RPMI7951 (cell line): ENCODE measurements at places on chromosomes 13 and 19. TPM values are rescaled to one million over a fixed set of nuclear protein-coding genes. Genes with fewer than 3 reads are reported as not detected.

DNA sequence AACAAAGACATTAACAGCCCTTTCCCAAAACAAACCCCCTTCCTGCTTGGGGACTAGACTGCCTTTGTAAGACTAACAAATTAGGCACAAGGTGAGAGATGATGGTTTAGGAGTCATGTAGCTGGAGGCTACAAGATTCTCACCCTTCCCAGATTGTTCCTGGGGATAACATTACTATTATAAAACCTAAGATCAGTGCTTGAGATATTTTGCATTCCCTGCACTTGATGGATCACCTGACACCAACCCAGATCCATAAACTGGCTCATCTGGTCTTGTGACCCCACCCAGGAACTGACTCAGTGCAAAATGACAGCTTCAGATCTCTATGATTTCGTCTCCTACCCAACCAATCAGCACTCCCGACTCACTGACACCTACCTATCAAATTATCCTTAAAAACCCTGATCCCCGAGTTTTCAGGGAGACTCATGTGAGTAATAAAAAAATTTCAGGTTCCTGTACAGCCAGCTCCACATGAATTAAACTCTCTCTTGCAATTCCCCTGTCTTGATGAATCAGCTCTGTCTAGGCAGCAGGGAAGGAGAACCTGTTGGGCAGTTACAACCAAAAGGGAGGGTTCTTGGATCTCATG lies 2.4 kb upstream of the ZNF616 start:
- peak; percentile 13 for DNase-seq

GRCh38 chr19:58455306-58455705 lies 3.9 kb downstream of the ZNF324B start:
- no peak for DNase-seq

SMIM44 gene
- total RNA-seq: not detected in 2 replicates

DNA sequence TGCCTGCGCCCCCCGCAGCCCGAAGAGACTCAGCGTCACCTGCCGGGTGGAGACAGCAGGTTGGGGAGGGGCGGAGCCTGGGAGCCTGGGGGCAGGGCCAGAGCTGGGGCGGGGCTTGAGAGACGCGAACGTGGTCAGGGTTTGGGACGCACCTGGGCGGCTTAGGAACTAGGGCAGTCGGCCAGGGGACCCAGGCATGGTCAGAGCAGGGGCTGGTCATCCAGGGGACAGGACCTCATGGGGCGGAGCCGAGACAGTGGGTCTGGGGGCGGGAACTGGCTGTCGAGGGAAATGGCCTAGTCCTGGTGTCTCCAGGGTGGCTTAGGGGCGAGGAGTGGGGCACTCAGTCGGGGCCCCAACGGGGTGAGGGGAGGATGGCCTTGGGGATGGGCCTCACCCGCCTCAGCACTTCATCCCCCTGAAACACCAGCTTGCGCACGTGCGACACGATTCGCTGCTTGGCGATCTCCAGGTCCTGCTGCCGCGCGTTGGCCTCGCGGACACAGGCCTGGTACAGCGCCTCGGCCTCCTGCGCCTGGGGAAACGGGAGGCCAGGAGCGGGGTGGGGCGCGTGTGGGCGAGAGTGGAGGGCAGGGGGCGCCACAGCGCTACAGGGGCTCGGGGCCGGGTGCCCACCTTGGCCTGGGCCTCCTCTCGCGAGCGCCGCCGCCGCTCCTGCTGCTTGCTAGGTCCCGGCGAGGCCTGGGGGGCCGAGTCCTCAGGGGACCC lies 5.8 kb downstream of the GMIP start:
- DNase-seq: no peak

- peak; percentile 16 for DNase-seq
Observed at GRCh38 chr13:33108620-33109019, 92.4 kb downstream of the KL start.

DNA sequence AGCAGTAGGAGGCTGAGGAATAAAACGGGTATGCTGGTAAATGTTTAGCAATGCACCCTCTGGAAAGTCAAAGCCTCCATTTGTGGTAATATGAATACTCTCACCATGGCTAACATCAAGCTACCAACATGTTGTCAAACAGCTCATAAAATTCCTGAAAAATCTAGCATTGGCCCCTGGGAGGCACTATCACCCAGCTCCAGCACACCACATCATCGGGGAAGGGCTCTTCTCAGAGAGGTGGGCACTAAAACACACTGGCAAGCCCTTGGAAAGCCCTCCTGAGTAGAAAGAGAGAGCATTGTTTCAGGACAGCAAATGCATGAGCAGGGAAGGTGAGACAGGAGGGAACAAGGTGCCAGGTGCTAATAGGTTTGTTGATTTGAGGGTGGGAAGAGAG lies 53.9 kb upstream of the FLT1 start:
- DNase-seq: no peak

DNA sequence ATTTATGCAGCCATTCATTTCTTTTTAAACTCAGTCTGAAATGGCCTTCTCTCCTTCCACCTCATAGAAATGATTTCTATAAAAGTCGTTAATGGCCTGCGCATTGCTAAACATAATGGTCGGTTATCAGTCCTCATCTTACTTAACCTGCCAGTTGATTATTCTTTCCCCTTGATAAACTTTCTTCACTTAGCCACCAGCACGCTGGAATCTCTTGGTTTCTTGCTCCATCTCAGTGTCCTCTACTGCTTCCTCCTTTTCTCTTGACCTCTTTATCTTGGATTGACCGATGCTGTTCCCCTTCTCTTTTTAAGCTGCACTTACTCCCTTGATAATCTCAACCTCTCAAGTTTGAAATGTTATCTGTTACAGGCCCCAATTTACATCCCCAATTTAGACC lies 12.2 kb upstream of the CLC start:
- no peak for DNase-seq

DNA sequence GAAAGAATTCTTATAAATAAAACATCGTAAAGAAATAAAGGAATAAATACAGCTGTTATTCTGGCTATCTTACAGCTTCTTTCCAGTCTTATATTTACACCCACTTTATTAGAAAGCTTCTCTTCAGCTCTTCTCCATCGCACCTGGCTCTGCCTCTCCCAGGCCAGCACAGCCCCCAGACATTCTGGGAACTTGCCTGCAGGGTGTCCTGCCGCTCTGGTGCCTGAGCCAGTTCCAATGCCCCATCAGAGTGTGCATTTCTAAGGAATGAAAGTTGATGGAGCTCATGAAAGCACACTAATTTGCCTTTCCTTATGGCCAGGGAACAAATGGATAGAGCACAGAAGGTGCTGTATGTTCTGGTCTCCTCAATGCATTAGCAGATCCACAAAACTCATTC lies 68.7 kb downstream of the MIPEP start:
- no peak for DNase-seq

DNA sequence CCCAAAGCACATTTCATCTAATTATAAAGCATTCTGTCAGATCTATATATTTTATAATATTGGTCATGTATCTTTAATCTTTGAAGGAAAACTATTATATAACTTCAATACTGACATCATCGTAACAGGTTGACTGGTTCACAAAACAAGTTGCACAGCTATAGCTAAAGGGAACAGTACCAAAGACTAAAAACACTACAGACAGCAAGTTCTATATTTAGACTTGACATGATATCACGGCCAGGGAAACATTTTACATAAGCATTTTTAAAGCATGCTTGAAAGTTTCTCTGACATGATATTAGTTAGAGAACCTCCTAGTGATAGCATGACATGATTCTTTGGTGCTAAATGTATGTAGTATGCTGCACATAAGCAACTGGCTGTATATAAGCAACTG lies 182.5 kb downstream of the NDFIP2 start:
- DNase-seq: no peak

DNA sequence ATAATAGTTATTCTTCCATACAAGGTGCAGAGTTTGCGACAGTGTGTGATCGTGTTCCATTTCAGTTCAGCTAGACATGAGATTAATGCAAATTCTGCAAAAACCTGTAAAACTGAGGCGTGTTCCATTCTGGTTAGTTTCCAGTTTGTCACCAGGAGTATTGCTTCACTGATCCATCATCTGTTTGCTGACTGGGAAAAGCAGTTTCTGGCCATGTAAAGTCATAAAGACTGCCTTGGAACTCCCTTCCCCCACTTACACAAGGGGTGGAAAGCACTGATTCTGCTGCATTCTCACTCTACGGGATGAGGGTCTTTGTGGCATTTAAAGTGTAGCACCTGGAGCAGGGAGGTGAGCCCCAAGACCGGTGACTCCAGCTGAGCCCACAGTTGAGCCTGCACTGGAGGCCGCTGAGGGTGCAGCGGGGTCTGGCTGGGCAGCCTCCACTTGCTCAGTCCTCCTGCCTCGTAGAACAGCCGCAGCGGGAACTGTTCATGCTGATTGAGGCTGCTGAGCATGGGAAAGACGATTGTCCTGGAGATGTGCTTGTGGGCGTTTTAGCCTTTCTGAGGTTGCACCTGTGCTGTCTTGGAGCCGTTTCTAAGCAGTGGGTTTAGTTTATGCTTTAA lies 2.0 kb downstream of the ZNF57 start:
- DNase-seq: no peak

MYO16 gene
- total RNA-seq: not detected in 2 replicates

DNA sequence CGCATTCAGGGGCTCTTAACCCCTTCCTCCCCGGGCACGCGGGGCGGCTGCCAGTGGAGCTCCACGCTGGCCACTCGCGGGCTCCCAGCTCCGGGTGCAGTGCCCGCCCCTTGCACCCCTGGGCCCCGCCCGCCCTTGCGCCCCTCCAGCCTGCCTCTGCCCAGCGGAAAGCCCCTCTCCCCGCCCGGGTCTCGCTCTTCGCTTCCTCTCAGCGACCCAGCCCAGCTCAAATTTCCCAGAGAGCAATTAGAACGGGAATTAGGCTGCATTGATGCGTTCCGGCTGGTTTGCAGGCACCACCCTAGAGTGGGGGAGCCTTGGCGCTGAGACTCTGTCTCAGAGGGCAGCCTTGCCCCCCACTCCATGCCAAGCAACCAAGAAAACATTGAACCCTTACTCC lies 1.8 kb upstream of the GSX1 start:
- DNase-seq: no peak

DNA sequence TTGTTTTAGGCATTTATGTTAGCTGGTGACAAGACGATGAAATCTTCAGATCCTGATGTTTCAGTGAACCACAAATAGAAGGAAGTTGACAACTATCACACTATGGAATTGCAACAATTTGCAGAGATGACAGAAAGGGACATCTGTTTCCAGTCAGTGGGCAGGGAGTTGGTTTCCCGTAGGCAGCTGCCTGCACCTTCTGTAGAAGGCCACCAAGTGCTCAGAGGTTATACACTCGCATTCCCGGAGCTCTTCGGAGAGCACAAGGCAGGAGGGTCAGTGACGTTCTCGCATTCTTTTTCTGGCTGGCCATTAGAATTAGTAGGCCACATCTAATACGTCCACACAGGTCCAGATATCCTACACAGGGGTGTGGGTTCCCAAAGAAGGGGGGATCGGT lies 129.4 kb downstream of the SHISA2 start:
- DNase-seq: peak; percentile 8

DNA sequence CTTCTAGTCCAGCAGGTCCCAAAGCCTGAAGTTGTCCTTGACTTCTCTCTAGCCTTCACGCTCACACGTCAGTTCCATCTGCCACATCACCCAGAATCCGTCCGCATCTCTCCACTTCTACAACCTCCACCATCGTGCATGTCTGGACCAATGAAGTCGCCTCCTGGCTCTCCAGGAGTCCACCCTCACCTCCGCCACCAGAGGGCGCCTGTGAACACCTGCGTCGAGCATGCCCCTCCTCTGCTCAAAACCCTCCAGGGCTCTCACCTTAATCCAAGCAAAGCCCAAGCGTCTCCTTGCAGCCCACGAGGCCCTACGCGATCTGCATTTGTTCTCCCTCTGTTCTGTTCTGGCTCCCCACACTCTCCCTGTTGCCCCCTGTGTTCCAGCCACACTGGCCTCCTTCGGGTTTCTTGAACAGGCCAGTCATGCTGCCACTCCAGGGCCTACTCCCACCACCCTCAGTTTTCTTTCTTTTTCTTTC lies 3.7 kb downstream of the USHBP1 start:
- peak; percentile 69 for DNase-seq

NCCRP1 gene
- 0.10 and 0.12 TPM in 2 replicates for total RNA-seq

DNA sequence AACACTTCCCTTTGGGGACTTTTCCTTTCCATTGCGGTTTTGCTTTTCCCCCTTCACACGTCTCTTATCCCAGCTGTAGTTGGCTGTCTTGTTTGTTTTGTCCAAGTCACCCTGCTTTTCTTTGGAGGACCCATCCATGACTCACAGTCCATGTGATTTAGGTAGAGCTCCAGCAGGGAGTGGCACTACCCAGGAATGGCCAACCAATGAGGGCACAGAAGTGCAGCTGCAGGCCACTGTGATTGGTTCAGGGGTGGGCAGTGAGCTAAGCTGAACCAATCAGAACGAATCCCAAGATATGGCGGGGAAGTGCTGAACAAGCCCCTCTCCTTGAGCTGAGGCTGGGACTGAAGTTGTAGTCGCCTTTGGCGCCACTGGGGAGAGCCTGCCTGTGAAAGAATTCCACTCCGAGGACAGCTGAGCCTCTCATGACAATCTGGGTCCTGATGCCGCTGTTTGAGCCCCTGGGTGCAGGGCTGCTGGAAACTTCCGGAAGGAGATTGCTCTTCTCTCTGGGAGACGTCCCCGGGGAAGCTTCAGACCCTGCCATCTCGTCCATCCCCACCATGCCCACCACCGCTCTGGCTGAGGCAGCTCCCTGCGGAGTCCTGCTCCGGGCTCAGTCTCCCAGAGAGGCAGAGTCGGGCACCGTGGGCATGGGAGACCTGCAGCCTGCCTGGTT lies 62.9 kb upstream of the URI1 start:
- DNase-seq: peak; percentile 88

ACP4 gene
- not detected in 2 replicates for total RNA-seq

KIRREL2 gene
- total RNA-seq: 0.10 TPM in 1 of 2 replicates, not detected in the other

DNA sequence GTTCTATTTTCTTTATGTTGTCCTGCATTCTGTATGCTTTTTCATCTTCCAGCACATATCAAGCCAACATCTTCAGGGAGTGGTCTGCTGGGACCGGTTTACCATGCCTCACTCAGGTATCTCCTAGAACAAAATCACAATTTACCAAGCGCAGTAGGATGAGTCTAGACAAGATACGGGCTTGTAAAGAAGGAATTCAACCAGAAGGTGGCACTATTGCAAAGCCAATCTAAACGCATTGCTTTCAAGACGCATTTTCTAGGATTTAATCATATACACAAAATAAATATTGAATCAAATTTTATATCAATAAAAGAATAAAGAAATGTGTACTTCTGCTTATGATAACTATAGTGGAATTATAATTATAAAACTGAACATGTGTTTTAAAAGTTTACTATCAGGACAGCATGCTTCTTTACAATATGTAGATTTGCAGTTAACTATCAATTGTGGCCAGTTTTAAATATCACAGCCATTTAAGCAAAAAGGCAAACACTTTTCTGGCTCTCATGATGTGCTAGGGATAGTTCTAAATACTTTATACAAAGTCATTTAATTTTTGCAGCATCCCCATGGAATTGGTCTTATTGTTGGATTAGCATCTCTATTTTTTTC lies 16.1 kb upstream of the TPP2 start:
- peak; percentile 52 for DNase-seq

GRCh38 chr13:98204546-98204945 lies 27.5 kb upstream of the RNF113B start:
- no peak for DNase-seq
